ENCODE measurements at places on chromosomes 4 and X.

GRCh38 chr4:150289198-150289597 lies 211.0 kb downstream of the DCLK2 start:
- DNase-seq, result no peak

DNA sequence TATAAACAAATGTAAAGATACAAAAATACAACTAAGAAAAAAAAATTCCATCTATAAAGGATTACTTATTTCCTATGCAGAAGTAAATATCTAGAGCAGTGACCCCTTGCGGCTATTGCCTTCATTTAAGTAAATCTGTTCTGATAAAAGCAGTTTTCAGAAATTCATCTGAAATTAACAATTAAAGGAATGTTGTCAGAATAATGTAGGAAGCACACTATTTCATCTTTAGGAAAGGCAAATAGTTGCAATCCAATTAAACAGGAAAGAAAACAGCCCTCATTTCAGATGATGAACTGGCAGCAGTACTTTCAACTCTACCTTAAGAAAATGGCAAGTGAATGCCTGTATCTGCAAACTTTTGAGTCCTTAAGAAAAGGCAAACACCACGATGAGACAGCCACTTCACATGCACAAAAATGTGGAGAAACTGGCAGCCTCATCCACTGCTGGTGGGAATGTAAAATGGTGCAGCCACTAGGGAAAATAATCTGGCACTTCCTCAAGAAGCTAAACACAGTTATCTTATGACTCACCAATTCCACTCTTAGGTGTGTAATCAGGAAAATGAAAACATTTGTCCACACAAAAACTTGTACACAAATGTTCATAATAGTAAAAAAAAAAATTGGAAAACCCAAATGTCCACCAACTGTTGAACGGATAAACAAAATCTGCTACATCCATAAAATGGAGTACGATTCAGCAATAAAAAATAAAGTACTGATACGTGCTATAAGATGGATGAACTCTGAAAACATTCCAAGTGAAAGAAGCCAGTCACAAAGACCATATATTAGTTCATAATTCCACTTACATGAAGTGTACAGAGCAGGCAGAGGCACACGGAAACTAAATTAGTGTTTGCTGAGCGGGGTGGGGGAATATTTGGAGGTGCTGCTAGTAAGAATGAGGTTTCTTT lies 2.0 kb upstream of the THAP9 start:
- no peak for DNase-seq

DNA sequence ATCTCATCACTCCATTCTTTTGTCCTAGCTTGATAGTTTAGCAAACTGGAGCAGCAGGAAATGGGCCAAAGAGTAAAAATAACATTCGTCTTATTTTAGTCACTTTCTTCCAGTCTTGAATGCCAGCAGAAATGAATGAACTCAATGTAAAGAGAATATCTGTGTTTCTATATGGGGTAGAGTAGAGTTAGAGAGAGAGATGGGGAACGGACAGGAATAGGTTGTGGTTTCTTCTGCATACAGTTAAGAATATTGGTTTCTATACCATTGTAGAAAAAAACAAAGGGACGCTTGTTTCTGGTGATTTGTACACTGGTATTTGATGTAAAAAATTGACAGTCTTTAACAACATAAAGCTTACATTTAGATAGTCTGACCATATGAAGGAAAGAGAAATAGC lies 8.9 kb downstream of the GPR174 start:
- no peak for DNase-seq

GRCh38 chrX:13854003-13854402 lies 37.1 kb upstream of the GPM6B start:
- no peak for DNase-seq

DNA sequence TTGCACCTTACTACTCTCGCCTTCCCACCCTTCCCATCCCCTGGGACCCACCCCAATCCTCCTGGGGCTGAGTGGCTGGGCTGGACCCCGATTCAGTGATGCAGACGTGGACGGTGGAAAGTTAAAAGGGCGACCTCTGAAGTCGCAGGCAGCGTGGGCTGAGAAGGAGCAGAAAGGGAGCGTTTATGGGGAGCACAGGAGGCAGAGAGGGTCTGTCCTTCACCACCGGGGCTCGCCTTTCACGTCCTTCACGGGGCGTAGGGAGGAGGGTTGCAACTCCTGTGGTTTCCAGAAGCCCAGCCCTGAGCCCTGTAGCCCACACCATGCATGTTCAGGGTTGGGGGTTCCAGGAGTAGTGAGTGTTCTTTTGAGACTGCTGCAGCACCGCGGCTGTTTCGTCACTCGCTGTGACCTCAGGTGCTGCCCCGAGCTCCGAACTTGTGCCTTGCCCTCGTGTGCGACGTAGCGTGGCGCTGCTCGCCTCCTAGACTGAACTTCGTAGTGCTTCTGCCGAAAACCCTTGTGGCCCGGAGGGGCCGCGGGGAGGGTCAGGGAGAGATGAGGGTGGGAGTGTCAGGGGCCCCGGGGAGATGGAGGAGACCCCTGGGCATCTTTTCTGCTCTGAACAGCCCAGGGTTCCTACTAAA lies 1.6 kb downstream of the NHS start:
- no peak for DNase-seq

DNA sequence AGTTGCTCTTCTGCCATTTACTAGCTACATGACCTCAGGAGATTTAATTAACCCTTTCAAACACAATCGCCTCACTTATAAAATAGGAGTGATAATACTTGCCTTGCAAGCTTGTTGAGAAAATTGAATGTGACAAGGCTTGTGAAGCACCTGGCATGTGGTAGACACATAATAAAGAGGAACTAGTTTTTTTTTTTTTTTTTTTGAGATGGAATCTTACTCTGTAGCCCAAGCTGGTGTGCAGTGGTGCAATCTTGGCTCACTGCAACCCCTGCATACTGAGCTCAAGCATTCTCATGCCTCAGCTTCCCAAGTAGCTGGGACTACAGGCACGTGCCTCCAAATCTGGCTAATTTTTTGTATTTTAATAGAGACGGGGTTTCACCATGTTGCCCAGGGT lies 73.7 kb upstream of the STIM2 start:
- no peak for DNase-seq

DNA sequence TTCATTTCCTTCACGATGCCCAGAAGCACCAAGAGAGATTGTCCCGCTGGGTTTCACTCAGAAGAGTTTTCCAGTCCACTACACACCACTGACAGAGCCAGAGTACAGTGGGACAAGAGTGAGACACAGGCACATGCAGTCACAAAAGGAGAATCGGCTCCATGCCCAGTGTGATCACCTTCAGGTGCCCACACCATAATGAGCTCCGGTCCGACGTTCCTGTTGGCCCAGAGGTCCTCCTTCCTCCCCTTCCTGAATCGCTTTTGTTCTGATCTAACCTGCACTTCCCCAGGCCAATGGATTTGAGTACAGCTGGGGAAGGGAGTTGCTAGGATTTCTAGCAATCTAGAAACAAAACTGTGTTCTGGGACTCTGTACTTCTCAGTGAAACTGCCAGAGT lies 4.6 kb upstream of the CHRNA9 start:
- no peak for DNase-seq

DNA sequence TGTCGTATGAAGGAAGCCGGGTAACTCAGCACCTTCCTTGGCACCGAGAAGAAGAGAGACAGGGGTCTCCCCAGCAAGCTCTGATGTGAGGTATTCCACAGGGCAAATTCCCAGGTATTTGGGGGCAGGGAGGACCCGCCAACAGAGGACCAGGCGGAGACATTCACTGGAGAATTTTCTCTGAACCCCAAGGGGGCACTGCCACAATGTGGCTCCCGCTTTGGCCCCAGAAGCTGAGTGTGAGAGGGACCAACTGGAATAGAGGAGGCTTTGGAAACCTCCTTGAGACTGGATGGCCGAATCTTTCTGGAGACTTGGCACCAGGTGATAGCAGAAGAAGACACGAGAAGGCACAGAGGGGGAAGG lies 735 bp upstream of the GABRE start:
- no peak for DNase-seq

- no peak for DNase-seq
These were observed 69.2 kb downstream of the HADH start for GRCh38 chr4:108058685-108059440.

GRCh38 chr4:153227469-153228075 lies 23.3 kb downstream of the TRIM2 start:
- DNase-seq, result no peak

DNA sequence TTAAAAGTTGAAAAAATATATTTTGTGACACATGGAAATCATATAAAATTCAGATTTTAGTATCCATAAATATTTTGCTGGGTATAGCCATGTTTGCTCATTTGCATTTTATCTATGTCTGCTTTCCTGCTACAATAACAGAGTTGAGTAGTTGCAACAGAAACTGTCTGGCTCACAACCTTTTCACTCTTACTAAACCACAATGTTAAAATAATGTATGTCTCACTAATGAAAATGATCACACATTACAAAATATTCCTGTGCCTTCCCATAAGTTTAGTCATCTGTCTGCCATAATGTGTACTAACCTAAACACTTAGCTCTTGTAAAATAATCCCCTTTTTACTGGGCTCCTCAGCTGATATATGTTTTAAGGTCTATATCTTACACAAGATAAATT lies 174.0 kb upstream of the PRPS2 start:
- no peak for DNase-seq

DNA sequence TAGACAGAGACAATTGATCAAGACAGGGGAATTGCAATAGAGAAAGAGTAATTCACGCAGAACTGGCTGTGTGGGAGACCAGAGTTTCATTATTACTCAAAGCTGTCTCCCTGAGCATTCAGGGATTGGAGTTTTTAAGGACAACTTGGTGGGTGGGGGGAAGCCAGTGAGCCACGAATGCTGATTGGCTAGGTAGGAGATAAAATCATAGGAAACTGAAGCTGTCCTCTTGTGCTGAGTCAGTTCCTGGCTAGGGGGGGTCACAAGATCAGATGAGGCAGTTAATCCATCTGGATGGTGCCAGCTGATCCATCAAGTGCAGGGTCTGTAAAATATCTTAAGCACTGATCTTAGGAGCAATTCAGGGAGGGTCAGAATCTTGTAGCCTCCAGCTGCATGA lies 358.6 kb downstream of the GPM6A start:
- no peak for DNase-seq

- DNase-seq, result no peak
These were observed 7.5 kb upstream of the LHFPL1 start for GRCh38 chrX:112687189-112687691.

GRCh38 chrX:44042116-44042515 lies 68.9 kb upstream of the NDP start:
- DNase-seq, result no peak

DNA sequence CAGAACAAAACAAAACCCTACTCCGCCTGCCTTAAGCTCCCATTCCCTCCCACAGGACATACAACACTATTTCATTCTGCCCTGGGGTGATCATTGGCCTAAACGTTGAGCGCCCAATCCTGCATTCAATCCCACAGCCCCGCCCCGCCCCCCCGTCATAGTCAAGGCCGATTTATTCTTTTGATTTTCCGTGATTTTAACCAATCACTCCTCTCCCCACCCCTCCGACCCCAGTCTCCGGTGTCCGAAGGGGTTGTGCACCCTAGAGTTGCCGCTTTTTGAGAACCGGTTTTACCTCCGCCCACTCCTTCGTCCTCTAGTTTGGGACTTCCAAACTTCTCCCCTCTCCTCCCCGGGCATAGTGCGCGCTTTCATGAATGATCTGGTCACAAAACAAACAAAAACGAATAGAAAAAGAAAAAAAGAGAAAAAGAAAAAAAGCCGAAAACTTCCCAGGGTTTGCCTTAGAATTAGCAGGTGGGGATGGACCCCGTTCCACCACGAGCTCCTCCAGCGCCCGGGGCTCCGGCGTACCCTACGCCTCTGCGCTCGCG lies 446 bp upstream of the UBE2A start:
- peak; percentile 34 for DNase-seq

DNA sequence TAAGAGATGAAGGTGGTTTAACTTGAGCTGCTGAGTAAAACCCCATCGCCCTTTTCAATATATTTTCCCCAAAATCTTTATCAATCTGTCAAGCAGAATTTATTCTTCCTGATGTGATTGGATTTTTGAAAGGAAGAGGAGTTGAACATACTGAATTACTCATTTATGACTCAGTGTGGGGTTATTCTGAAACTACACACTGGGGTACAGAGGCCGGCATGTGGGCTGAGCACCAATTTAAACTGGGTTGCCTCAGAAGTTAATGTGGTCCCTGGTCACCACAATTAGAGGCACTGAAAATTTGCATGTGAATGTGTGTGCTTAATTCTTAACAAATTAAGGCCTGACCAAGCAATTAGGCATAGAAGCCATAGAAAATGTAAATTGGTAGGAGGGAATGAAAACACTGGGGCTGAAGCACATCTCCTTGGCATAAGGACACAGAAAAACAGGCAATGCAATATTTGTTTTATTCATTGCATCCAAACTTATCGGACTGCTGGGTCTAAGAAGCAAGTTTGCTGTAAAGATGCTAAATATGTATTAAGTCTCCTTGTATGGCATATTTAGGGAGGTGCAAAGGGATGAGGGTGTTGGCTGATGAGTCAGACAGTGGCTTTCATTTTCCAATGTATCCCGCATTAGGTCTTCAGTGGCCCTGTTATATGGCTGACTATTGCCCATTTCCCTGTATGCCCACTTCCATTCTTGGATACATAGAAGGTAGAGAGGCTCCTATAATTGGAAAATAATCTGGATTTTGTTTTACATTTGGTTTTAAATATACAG lies 170.9 kb downstream of the IL15 start:
- DNase-seq, result no peak

GRCh38 chrX:130778773-130779172 lies 124.2 kb downstream of the ENOX2 start:
- DNase-seq, result no peak

- no peak for DNase-seq
These were observed 117.9 kb upstream of the HAND2 start for GRCh38 chr4:173647902-173648301.

GRCh38 chrX:8711401-8711800 lies 20.5 kb downstream of the ANOS1 start:
- no peak for DNase-seq

GRCh38 chrX:72102126-72102525 lies 29.6 kb downstream of the RTL5 start:
- DNase-seq, result no peak

- DNase-seq, result no peak
These were observed 7.8 kb upstream of the RRAGB start for GRCh38 chrX:55709735-55710134.

DNA sequence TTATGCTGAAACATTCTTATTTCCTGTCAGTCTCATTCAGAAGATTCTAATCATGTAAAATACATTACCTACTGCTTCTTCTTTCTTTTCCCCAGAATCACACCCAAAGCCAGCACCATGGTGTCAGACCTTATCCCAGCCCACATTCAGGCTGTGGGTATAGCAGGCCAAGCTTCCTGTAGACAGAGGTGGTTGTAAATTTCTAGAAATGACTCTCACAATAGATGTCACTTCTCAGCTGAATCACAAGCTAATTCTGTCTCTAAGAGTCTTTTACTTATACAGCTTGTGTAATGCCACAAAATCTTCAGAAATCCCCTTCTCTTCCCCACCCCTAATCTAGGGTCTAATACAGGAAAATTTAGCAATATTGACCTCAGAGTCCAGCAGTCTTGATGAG lies 239.6 kb downstream of the PARM1 start:
- no peak for DNase-seq

GRCh38 chr4:125368146-125368545 lies 53.4 kb downstream of the FAT4 start:
- DNase-seq, result no peak

Measured in hypothalamus (tissue), 51 donors.